DMS79 treated with DMSO at 0.1 percent for 48 hours (cell line): ENCODE measurements at places on chromosomes 12 and 14.

GRCh38 chr12:50185301-50185895 is 18.2 kb upstream of the CERS5 start:
- DNase-seq = peak; percentile 13

DNA sequence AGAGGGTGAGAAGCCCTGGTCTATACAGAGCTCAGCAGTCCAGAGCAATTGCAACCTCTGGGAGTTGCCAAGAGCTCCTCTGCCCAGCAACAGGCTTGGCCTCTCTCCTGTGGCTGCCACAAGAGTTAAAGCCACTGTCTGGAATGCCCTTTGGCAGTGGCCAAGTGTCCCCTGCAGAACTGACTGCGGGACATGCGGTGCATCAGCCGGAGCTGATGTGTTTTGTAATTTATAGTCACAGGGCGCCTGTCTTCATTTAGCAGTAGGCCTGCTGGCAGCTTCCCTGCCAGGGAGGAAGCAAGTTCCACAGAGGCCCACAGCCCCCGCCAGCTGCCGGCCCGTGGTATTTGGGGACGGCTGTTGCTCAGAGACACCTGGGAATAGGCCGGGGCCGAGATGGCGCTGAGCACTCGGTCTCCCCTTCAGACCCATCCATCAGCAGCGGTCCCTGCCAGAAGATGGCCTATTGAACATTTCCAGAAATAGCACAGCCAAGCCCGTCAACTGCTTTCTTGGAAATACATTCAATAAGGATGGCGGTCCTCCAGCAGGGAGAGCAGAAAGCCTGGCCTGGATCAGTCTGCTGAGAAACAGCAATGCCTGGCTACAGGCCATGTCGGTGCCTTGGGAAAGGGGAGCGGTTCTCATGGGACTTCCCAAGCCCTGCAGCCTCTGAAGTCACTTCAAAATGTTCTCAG is 217.4 kb downstream of the CRADD start:
- DNase-seq = no peak

GRCh38 chr12:60666895-60667294 is 1071.1 kb downstream of the SLC16A7 start:
- no peak for DNase-seq

GRCh38 chr12:65590318-65590717 is 234.0 kb upstream of the HMGA2 start:
- DNase-seq = no peak

DNA sequence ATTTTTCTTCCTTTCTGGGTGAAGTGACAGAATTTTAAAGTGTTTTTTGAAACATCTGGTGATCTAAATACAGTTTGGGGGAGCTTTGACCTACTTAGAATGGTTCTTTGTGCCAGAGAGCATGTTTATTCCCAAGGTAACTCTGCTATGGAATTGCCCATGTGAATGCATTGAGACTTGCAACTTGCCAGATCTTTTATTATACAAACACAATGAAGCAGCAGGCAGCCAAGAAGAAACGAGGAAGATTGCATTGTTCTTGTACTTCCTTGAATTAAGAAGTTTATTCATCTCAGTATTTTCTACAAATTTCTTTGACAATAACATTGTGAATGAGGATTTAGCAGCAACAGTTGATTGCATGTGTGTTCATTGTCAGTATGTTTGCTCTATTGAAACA is 55.5 kb downstream of the FGD4 start:
- no peak for DNase-seq

GRCh38 chr12:82609234-82609914 is 77.3 kb upstream of the TMTC2 start:
- DNase-seq = no peak

DNA sequence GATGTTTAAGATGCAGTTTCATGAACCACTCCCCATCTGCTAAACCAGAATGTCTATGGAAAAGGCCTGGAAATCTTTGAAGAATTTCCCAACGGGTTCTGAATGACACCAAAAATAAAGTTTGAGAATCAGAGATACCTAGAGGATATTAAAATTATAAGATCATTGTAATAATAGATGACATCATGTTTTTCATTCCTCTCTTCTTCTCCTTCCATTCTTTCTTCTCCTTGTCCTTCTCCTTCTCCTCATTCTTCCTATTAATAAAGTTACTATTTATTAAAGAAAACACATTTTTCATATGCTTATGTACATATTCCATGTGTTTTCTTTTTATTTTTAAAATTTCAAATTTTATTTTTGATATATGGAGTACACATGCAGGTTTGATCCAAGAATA is 1449.4 kb downstream of the LRFN5 start:
- DNase-seq = no peak

DNA sequence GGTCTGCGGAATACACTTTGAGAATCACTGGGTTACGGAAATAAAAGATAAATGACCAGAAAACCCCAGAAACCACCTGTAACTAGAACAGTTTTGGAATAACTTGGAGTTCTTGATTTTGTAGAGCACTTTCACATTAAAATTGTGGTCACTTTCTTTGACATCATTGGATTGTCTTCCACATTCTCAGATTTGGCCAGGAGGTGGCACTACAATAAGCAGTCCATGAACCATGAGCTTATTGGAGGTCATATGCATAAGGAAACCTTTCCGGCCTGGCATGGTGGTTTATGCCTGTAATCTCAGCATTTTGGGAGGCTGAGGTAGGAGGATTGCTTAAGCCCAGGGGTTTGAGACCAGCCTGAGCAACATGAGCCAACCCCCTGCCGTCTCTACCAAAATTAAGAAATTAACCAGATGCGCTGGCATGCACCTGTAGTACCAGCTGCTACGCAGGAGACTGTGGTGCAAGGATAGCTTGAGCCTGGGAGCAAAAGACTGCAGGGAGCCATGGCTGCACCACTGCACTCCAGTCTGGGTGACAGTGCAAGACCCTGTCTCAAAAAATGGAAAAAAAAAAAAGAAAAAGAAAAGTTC is 107.7 kb upstream of the CAND1 start:
- no peak for DNase-seq

DNA sequence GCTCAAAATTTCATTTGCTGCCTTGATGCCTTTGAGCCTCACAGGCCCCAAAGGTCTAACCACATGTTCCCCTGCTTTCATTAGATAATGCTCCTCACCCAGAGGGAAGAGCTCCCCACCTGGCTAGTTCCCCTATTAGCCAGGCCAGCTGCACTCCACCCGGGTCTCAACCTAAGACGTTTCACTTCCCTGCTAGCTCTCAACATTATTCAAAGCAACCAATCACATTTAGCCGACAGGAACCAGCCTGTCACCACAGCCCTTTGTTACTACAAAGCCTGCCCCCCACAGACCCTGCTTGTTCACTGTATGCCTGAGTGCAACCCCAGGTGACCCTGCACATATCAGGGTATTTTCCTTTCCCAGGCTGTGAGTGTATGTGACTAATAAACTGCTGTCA is 78.6 kb downstream of the SLC15A5 start:
- no peak for DNase-seq

DNA sequence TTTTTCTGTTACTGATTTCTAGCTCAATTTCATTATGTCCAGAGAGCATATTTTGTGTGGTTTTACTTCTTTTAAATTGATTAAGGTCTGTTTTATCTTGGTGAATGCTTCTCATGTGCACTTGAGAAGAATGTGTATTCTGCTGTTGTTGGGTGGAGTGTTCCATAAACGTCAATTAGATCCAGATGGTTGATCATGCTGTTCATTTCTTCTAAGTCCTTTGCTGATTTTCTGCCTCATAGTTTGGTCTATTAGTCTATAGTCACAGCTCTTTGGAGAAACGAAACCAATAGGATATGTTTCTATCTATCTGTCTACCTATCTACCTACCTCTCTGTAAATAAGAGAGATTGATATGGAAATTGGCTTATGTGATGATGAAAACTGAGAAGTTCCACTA is 17.1 kb upstream of the ADGRD1 start:
- DNase-seq = no peak

DNA sequence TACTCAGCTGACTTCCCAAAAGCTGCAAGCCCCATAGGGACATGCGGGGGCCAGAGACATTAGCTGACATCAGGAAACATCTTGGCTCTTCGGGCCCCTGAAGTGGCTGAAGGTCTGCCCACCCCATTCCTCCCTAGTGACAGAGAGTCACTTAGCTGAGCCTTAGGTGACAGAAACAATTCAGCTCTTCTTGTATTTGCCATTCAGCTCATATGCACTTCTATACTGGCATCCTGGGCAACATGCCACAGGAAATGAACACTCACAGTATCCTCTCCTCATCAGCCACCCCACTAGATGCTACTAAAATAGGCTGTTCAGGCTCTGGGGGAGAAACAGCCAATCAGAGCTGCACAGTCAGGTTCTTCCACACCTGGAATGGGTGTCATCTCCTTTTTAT is 3.4 kb downstream of the DCTN2 start:
- no peak for DNase-seq

DNA sequence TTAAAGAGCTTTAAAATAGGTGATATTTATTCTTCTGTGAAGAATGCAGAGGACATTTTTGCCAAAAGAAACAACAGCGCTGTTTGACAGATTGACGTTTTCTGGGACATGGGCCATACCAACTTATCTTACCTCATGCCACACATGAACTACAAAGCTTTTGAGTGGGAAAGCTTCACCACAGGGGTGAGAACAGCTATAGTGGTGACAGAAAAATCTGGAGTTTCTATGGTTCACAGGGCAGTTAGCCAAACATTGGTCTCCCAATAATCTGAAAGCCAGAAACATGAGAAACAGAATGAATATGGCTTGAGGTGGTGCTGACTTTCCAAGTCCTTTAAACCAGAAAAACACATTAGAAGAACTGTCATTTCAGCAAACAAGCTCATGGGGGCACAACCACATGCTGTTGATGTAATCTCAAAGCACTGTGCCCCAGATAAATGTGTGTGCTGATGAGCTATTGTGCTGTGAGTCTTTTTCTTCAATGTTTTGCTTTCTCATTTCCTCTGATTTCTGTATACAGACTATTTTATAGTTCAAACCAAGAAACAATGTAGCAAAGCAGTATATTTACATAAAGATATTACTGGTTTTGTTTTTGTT is 905.4 kb downstream of the SLC16A7 start:
- no peak for DNase-seq

- no peak for DNase-seq
Observed at GRCh38 chr12:124620606-124621295, 53.3 kb upstream of the NCOR2 start.

DNA sequence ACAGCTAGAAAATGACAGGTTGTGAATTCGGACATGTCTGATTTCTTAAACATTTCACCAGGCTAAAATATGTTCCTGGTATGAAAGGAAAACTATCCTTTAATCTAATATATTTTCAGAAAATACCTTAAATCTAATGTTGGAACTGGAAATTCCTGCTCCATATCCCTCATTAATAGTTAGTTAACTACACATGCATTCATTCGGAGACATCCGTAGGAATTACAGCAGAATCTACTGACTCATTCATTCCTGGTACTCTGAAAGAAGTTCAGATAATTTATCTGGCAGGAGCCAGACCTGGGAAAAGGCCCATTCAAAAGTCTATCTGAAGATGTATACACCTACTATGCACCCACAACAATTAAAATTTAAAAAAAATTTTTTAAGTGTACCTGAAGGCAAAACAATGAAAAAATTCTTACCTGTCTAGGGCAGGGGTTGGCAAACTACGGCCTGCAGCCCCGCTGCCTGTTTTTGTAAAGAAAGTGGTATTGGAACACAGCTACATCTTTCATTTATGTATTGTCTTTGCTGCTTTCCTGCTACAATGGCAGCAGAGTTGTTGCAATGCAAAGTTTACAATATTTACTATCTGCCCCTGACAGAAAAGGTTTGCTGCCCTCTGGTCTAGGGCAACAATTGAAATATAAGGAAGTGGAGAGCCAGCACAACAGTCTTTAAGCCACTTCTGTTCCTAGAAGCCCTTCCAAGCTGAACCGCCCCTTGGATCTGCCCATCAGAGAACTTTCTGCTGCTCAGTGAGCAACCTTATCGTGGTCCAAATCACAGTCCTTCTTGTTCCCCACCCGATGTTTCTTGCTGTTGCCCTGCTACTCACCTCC is 17.9 kb upstream of the NFYB start:
- DNase-seq = no peak
